ENCODE measurements at places on chromosomes 2 and 18. TPM values are rescaled to one million over a fixed set of nuclear protein-coding genes. Genes with fewer than 3 reads are reported as not detected.

The SERPINB13 gene
- not detected for total RNA-seq

The CXCR1 gene
- total RNA-seq = not detected

The NCOA1 gene
- total RNA-seq = 44.9 TPM

The CGREF1 gene
- total RNA-seq = 0.31 TPM

The SLC9A2 gene
- not detected for total RNA-seq

The EFEMP1 gene
- total RNA-seq = not detected

The LYG2 gene
- not detected for total RNA-seq

The GNAL gene
- 0.22 TPM for total RNA-seq

Measured in activated B cell treated with CpG ODN at 0.5 μM for 24 hours (primary cell).